Activated naive CD4-positive, alpha-beta T cell (primary cell): ENCODE measurements at places on chromosomes 1 and 21.

DNA sequence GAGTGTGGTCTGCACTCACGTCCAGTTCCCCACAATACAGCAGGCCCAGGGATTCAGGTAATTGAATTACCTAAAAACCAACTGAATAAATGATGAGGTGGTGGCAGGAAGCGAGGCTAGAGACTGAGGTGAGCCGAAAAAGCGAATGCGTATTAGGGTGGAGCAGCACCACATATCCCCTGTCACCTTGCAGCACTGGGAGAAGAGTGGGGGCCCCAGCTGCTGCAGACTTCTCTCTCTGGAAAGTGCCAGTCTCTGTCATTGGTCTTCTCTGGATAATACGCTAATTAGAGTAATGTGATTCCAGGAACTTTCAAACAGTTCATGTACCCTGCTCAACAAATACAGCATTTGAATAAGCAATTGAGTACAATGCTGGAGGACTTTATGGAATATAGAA, 199.0 kb downstream of the RPS6KC1 start:
- no peak for DNase-seq

DNA sequence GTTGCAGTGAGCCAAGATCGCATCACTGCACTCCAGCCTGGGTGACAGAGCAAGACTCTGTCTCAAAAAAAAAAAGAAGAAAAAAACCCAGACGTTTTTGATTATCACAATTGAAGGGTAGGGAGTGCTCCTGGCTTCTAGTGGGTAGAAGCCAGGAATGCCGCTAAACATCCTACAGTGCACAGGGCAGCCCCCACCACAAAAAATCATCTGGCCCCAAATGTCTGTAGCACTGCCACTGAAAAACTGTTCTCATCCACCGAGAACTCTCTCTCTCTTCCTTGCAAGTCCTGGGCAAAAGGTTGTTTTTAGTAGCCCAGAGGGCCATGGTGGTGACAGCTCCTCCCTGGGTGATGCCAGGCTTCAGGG, 35.6 kb upstream of the GPR157 start:
- no peak for DNase-seq

DNA sequence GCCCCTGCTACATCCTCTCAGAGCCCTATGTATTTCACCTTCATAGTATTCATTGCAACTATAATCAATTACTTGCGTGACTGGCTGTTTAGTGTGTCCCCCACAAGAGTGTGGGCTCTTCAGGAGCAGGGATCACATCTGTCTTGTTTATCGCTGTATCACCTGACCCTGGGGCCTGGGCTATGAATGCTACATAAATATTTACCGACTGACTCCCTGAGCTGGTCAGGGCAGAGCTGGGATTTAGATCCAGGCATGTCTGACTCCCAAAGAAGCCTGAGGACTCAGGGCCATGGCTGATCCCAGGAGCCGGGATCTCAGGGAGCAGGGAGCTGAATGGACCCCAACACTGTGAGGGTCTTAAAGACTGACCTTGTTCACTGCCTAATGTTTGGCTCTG, 49.7 kb downstream of the AHDC1 start:
- no peak for DNase-seq

- no peak for DNase-seq
Measured at GRCh38 chr1:53951697-53952096, 5.5 kb downstream of the LRRC42 start.

GRCh38 chr1:148264374-148265276, 112.5 kb upstream of the NBPF11 start:
- no peak for DNase-seq

DNA sequence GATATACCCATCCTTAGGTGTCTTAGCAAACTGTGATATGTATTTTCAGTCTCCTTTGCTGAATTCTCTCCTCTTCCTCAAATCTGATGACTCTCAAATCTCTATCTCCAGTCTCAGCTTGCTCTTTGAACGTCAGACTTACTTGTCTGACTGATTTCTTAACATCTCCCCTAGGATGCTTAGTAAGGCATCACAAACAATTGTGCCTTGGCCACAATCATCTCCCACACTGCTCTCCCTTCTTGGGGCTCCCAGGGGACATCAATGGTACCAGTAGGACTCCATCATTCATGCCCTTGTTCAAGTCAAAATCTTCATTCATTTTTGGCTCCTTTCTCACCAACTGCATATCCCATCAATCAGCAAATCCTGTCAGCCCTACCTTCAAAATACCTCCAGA, 42.0 kb downstream of the GNG12 start:
- no peak for DNase-seq
